ENCODE measurements at places on chromosomes 5 and 9. TPM values are rescaled to one million over a fixed set of nuclear protein-coding genes. Genes with fewer than 3 reads are reported as not detected.

DNA sequence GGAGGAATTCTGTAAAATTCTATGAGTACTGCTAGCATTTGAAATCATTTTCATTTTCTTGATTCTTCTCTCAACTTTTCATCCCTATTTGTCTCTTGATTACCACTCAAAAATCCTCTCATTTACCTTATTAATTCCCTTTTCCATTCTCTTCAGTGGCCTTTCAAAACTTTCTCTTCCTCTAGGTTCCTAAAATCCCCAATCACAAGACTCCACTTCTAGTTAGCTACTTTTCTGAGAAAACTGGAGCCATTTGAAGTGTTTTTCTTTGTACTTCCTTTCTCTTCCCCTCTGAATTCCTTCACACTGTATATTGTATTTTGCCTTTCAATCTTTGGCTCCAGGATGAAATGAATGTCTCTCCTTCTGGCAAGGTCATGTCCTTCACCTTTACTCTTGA, 61.3 kb upstream of the NR4A3 start:
- H3K36me3 ChIP-seq = no peaks in the 10 kb centered on the region
- H3K27me3 ChIP-seq = no peaks in the 10 kb centered on the region
- no peak overlapping the region for H3K27ac ChIP-seq
- no peaks in the 10 kb centered on the region for H3K4me1 ChIP-seq

DNA sequence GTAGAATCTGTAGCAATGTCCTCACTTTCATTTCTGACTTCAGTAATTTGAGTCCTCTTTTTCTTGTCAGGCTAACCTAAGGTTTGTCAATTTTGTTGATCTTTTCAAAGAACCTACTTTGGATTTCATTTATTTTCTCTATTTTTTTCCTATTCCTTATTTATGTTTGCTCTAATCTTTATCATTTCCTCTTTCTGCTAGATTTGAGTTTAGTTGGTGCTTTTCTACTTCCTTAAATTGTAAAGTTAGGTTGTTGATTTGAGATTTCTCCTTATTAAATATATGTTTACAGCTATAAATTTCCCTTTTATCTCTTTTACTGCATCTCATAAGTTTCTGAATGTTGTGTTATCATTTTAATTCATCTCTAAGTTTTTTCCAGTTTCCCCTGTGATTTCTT, 75.1 kb upstream of the FAM120A start:
- H3K4me3 ChIP-seq = no peak overlapping the region
- no peaks in the 10 kb centered on the region for H3K36me3 ChIP-seq
- no peak for DNase-seq
- peaks cover 60% of the 10 kb centered on the region for H3K27me3 ChIP-seq

- H3K27me3 ChIP-seq = peaks cover 12% of the 10 kb centered on the region
- H3K27ac ChIP-seq = no peak overlapping the region
- no peaks in the 10 kb centered on the region for H3K4me1 ChIP-seq
- no peak overlapping the region for H3K4me3 ChIP-seq
These were observed 10.3 kb downstream of the FOXE1 start for GRCh38 chr9:97863314-97863713.

DNA sequence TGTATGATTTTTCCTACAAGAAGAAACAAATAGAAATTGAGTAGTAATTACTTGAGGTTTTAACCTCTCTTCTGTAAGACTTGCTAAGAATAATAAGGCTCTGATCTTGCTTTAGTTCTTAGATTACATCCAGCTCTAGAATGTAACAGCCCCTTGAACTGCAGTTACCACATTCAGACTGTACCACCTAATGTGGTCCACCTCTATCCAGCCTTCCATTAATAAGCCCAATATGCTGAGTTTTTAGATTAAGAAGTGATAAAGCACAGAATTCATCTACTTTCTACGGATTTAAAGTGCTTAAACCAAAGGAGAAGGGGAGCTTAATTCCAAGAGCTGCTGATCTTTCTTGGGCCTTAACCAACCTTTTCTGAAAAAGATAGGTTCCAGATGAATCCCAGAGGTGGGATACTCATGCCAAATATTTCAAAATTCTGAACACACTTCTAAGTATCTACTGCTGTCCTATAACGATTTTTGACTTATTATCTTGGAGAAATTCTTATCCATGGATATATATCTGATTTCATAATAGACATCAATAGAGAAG, 131.5 kb downstream of the ZNF608 start:
- H3K4me1 ChIP-seq = no peaks in the 10 kb centered on the region
- no peaks in the 10 kb centered on the region for H3K36me3 ChIP-seq
- no peak overlapping the region for H3K27ac ChIP-seq
- no peak overlapping the region for H3K4me3 ChIP-seq
- DNase-seq = no peak

- peaks cover 2% of the 10 kb centered on the region for H3K36me3 ChIP-seq
- peaks cover 3% of the 10 kb centered on the region for H3K4me1 ChIP-seq
- H3K27ac ChIP-seq = no peak overlapping the region
- no peak overlapping the region for H3K4me3 ChIP-seq
These were observed 28.3 kb upstream of the NEURL1B start for GRCh38 chr5:172612771-172613170.

DNA sequence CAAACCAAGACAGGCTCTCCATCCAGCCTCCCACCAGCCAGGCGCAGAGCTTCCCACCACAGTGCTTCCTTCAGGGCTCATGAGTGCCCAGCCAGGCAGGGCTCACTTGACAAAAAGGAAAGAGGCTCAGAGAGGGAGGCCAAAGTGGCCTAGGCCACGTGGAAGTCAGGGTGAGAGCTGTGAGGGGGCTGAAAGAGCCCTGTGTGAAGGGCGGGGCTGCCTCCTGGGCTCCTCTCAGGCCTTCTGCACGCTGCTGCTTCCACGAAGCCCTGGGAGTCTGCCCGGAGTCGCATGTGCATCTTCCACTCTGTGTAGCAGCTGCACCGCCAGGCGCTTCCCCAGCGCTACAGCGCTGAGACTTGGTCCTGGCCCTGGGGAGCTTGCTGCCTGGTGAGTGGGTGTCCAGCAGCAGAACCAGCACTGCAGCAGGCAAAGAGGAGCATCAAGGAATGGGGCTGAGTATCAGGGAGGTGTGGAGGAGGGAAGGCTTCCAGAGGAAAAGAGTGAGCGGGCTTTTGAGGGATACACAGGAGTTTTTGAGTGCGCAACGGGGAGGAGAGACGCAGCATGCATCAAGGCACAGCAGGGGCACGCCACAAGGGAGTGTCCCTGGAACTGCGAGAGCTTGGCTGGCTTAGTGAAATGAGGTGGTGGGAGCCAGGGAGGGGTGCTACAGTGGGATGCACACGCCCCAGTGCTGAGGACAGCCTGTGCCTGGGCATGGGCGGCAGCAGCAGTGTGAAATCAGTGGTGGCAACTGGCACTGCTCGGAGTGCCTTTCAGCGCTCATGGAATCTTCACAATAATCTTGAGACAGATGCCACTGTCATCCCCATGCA, 178.0 kb downstream of the GAPVD1 start:
- no peak for DNase-seq
- H3K36me3 ChIP-seq = peaks cover 36% of the 10 kb centered on the region
- no peaks in the 10 kb centered on the region for H3K27me3 ChIP-seq
- H3K27ac ChIP-seq = no peak overlapping the region
- H3K4me3 ChIP-seq = no peak overlapping the region
- H3K4me1 ChIP-seq = no peaks in the 10 kb centered on the region

DNA sequence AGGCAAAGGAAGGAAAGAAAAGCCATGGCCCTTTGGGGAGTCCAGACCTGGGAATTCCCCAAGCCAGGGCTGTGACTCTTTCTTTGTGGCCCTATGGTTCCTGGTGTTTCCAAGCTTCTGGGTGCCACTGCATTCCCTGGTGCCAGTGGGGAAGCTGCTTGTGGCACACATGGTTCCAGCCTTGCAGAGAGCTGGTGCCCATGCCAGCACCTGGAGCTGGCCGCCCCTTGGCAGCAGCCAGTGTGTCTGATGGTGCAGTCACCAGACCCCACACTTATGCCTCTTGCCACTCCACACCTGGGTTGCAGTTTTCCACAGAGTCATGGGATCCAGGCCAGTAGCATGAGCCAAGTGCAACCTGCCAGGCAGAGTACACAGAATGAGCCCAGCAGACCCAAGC, 1495.3 kb upstream of the NUDT12 start:
- H3K4me1 ChIP-seq = no peaks in the 10 kb centered on the region
- no peak for DNase-seq
- no peaks in the 10 kb centered on the region for H3K36me3 ChIP-seq
- H3K27ac ChIP-seq = no peak overlapping the region

GRCh38 chr5:124044613-124045012, 532.6 kb downstream of the CSNK1G3 start:
- H3K4me1 ChIP-seq = no peaks in the 10 kb centered on the region
- H3K27ac ChIP-seq = no peak overlapping the region
- H3K4me3 ChIP-seq = no peak overlapping the region
- H3K27me3 ChIP-seq = no peaks in the 10 kb centered on the region

DNA sequence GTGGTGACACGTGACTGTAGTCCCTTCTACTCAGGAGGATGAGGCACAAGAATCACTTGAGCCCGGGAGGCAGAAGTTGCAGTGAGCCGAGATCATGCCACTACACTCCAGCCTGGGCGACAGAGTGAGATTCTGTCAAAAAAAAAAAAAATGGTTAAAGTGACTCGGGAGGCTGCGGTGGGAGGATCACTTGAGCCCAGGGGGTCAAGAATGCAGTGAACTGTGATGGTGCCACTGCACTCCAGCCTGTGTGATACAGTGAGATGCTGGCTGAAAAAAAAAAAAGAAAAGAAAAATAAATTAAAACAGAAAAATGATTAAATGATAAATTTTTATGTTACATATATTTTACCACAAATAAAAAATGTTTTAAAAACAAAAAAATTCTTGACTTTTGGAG, 51.9 kb downstream of the KLF4 start:
- no peaks in the 10 kb centered on the region for H3K27me3 ChIP-seq
- no peak overlapping the region for H3K4me3 ChIP-seq
- no peak for DNase-seq
- no peaks in the 10 kb centered on the region for H3K36me3 ChIP-seq
- no peaks in the 10 kb centered on the region for H3K4me1 ChIP-seq
- H3K27ac ChIP-seq = no peak overlapping the region

GRCh38 chr5:109997161-109997560, 307.4 kb downstream of the MAN2A1 start:
- H3K4me3 ChIP-seq = no peak overlapping the region
- H3K27me3 ChIP-seq = no peaks in the 10 kb centered on the region
- peaks cover 26% of the 10 kb centered on the region for H3K4me1 ChIP-seq
- H3K36me3 ChIP-seq = no peaks in the 10 kb centered on the region
- H3K27ac ChIP-seq = no peak overlapping the region

DNA sequence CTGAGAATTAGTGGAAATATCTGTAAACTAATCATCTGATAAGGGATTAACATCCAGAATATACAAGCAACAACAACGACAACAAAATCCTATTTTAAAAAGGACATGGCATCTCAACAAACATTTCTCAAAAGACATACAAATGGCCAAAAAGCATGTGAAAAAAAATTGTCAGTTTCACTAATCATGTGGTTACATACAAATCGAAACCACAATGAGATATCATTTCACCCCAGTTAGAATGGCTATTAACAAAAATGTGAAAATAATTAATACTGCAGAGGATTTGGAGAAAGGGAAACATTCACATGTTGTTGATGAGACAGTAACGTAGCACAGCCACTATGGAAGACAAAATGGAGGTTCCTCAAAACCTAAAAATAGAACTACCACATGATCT, 69.5 kb downstream of the ERP44 start:
- H3K36me3 ChIP-seq = peaks cover 26% of the 10 kb centered on the region
- DNase-seq = no peak
- no peak overlapping the region for H3K4me3 ChIP-seq
- no peaks in the 10 kb centered on the region for H3K27me3 ChIP-seq

- H3K4me3 ChIP-seq = no peak overlapping the region
- H3K27ac ChIP-seq = no peak overlapping the region
- no peaks in the 10 kb centered on the region for H3K27me3 ChIP-seq
- no peak for DNase-seq
These were observed 25.3 kb upstream of the COL5A1 start for GRCh38 chr9:134616341-134616740.

DNA sequence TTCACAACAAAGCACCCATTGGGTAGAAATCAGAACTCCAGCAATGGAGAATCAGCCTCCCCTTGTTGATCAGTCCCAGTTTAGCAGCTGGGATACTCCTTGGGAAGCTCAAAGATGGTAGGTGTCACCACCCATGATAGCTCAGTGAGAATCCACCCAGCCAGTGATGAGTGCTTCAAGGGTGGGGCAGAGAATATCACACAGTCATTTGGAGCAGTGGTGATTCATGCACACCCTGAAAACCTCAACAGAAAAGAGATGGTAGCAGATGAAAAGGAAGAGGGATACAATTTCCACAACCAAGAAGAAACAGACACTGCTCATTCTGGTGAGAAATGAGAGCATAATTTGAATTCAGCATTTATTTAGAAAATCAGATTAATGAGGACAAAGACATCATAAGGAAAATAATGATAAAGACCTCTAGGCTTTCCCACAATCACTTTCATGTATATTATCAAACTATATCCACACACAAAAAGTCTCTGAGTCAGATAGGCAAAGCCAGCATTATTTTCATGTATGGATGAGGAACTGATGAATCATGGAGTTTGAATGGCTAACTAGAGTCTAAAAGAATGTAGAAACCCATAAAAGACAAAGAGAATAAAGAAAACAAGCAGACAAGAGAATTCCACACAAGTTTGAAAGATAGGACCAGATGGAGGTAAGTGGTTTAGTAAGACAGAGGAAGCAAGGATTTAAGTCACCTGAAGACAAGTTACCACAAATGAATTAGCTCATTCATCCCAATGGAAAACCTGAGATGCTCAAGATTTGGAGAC, 82.9 kb downstream of the FEM1C start:
- no peak overlapping the region for H3K27ac ChIP-seq
- no peaks in the 10 kb centered on the region for H3K36me3 ChIP-seq

- H3K4me1 ChIP-seq = peaks cover 5% of the 10 kb centered on the region
- H3K27ac ChIP-seq = no peak overlapping the region
- H3K4me3 ChIP-seq = no peak overlapping the region
- H3K36me3 ChIP-seq = no peaks in the 10 kb centered on the region
- no peak for DNase-seq
These were observed 3.8 kb upstream of the LHX2 start for GRCh38 chr9:124007565-124008302.

GRCh38 chr5:175508896-175509295, 30.5 kb downstream of the SFXN1 start:
- no peak overlapping the region for H3K4me3 ChIP-seq
- no peak overlapping the region for H3K27ac ChIP-seq
- no peak for DNase-seq
- peaks cover 62% of the 10 kb centered on the region for H3K36me3 ChIP-seq
- no peaks in the 10 kb centered on the region for H3K4me1 ChIP-seq

GRCh38 chr9:37917801-37918664, 14.1 kb upstream of the SLC25A51 start:
- no peak overlapping the region for H3K27ac ChIP-seq
- no peak for DNase-seq
- H3K36me3 ChIP-seq = peaks cover 24% of the 10 kb centered on the region

- peaks cover 37% of the 10 kb centered on the region for H3K4me1 ChIP-seq
- H3K27ac ChIP-seq = peak overlapping the region; percentile 91
- H3K36me3 ChIP-seq = peaks cover 40% of the 10 kb centered on the region
- no peaks in the 10 kb centered on the region for H3K27me3 ChIP-seq
- peak overlapping the region; percentile 39 for H3K4me3 ChIP-seq
These were observed 2.4 kb downstream of the CDKN2AIPNL start for GRCh38 chr5:134409321-134409720.

The AHRR gene
- 3.2 TPM for total RNA-seq

The EGFL7 gene
- total RNA-seq = 4.3 TPM

The VCAN gene
- 44.1 TPM for total RNA-seq

The MARCHF11 gene
- not detected for total RNA-seq

The NMUR2 gene
- total RNA-seq = not detected

The SH2D3C gene
- not detected for total RNA-seq

The OR1L1 gene
- not detected for total RNA-seq

The PCDHGA10 gene
- 1.4 TPM for total RNA-seq

The ZNF658 gene
- 5.3 TPM for total RNA-seq
